Osteoblast (primary cell): ENCODE measurements at places on chromosomes 11 and 22. TPM values are rescaled to one million over a fixed set of nuclear protein-coding genes. Genes with fewer than 3 reads are reported as not detected.

DNA sequence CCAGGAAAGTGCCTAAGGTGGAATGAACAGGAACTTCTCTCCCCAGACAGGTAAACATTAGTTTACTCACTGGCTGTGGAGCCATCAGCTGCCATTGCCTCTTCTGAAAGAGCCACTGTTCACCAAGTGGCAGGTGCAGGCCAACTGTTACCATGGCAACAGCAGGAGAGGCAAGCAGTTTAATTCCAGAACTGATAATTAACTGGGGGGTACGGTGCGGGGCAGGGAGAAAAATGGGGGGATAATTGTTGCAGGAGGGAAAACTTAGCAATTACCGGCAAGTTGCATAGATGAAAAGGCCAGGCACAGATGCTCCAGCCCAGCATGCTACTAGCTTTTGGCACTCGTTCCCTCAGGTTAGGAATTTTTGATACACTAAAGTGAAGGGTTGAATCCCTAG lies 85.1 kb downstream of the TRIM44 start:
- DNase-seq, result no peak
- H3K27me3 ChIP-seq, result no peaks in the 10 kb centered on the region
- H3K27ac ChIP-seq, result no peak overlapping the region
- no peak overlapping the region for H3K4me3 ChIP-seq

- H3K27ac ChIP-seq, result no peak overlapping the region
- H3K4me3 ChIP-seq, result no peak overlapping the region
- no peaks in the 10 kb centered on the region for H3K27me3 ChIP-seq
- DNase-seq, result no peak
- H3K4me1 ChIP-seq, result peaks cover 4% of the 10 kb centered on the region
- H3K36me3 ChIP-seq, result no peaks in the 10 kb centered on the region
Measured at GRCh38 chr11:84890676-84891075, 736.5 kb downstream of the DLG2 start.

GRCh38 chr11:18050848-18051247 lies 4.8 kb upstream of the TPH1 start:
- H3K27ac ChIP-seq, result no peak overlapping the region
- no peaks in the 10 kb centered on the region for H3K4me1 ChIP-seq
- peaks cover 15% of the 10 kb centered on the region for H3K27me3 ChIP-seq
- DNase-seq, result no peak
- H3K36me3 ChIP-seq, result no peaks in the 10 kb centered on the region
- no peak overlapping the region for H3K4me3 ChIP-seq

The OR4D5 gene
- not detected in 2 replicates for total RNA-seq

The GLYATL2 gene
- total RNA-seq, result 1.1 and 1.8 TPM in 2 replicates

- H3K36me3 ChIP-seq, result no peaks in the 10 kb centered on the region
- no peak overlapping the region for H3K27ac ChIP-seq
- no peaks in the 10 kb centered on the region for H3K27me3 ChIP-seq
- peaks cover 38% of the 10 kb centered on the region for H3K4me1 ChIP-seq
- DNase-seq, result no peak
- H3K4me3 ChIP-seq, result no peak overlapping the region
Measured at GRCh38 chr11:111633756-111634362, 31.6 kb downstream of the SIK2 start.

The TSGA10IP gene
- total RNA-seq, result not detected in 2 replicates

DNA sequence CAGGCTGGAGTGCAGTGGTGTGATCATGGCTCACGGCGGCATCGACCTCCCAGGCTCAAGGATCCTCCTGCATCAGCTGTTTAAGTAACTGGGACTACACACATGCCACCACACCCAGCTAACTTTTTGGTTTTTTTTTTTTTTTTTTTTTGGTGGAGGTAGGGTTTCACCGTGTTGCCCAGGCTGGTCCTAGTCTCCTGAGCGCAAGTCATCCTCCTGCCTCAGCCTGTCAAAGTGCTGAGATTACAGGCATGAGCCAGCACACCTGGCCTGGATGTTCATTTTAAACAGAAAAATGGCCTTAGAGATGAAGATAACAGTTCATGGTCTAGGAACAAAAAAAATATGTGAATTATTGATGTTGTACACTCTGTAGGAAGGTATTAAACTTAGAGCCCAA lies 13.6 kb upstream of the SLC25A18 start:
- DNase-seq, result no peak
- H3K4me3 ChIP-seq, result no peak overlapping the region
- no peaks in the 10 kb centered on the region for H3K36me3 ChIP-seq
- no peaks in the 10 kb centered on the region for H3K4me1 ChIP-seq

DNA sequence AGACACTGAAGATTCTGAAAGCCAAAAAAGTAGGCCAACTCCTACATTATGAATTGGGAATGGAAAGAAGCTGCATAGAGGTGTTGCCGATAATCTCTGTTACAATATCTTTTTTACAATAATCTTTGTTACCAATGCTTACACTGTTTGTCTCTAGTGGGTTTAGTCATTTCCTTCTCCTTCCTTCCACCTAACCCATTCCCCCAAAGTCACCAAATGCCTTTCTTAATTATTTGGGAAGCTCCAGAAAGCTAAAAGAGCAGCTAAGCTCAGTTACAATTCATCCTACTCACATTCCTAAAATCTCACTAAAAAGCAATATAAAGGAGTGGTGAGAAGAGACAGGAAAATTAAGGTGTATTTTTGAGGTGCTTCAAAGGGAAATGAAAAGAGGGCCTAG lies 313.7 kb downstream of the SWAP70 start:
- peak; percentile 29 for DNase-seq
- H3K4me3 ChIP-seq, result no peak overlapping the region
- H3K36me3 ChIP-seq, result no peaks in the 10 kb centered on the region
- H3K4me1 ChIP-seq, result peaks cover 26% of the 10 kb centered on the region
- H3K27ac ChIP-seq, result no peak overlapping the region

- H3K4me3 ChIP-seq, result no peak overlapping the region
- no peaks in the 10 kb centered on the region for H3K36me3 ChIP-seq
- no peak overlapping the region for H3K27ac ChIP-seq
- no peaks in the 10 kb centered on the region for H3K27me3 ChIP-seq
- peak; percentile 45 for DNase-seq
Measured at GRCh38 chr11:64593156-64594105, 2.4 kb downstream of the SLC22A12 start.

The CTSW gene
- total RNA-seq, result not detected in 2 replicates

The CHRNA10 gene
- total RNA-seq, result 0.29 and 0.72 TPM in 2 replicates

The INS gene
- not detected in 2 replicates for total RNA-seq

The TMX2 gene
- 41.3 and 47.8 TPM in 2 replicates for total RNA-seq

The STIP1 gene
- 85.5 and 94.5 TPM in 2 replicates for total RNA-seq

The PLET1 gene
- total RNA-seq, result not detected in 2 replicates

DNA sequence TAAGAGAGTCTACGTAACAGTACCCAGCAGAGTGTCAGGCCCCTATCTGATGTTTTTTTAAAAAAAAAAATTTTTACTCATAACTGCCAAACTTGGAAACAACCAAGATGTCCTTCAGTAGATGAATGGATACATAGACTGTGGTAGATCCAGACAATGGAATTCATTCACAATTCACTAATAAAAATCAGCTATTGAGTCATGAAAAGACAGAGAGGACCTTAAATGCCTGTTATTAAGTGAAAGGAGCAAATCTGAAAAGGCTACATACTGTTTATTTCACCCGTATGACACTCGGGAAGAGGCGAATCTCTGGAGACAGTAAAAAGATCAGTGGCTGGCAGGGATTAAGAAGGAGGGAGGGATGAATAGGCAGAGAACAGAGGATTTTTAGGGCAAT lies 541.4 kb upstream of the TENM4 start:
- H3K36me3 ChIP-seq, result no peaks in the 10 kb centered on the region
- DNase-seq, result no peak
- no peak overlapping the region for H3K4me3 ChIP-seq
- H3K4me1 ChIP-seq, result no peaks in the 10 kb centered on the region
- H3K27ac ChIP-seq, result no peak overlapping the region
- no peaks in the 10 kb centered on the region for H3K27me3 ChIP-seq

DNA sequence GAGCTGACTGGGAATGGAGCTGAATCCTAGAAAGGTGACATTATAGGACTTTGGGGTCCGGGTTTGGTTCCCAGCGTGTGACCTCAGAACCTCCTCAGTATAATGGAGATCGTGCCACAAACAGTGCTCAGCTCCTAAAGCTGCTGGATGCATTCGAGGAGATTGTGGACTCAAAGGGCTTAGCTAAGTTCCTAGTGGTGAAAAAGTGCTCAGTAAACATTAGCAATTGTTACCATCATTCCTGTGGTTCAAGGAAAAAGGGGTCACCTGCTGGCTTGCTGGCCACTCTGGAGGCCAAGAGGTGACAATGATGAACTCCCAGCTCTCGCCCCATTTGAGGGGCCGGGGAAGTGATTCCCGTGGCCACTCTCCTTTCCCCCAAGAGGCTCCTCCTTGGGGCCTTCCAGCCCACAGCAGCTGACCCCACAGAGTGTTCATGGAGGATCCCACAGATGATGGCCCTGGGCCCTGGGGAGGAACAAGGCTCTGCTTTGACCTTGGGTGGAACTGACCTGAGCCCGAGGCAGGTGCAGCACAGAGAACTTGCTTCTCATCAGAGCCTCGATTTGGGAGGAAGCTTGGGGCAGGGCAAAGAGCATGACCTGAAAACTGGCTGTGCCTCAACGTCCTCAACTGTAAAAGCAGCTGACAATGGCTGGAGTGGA lies 40.1 kb downstream of the TRIM29 start:
- peaks cover 21% of the 10 kb centered on the region for H3K27me3 ChIP-seq
- H3K27ac ChIP-seq, result no peak overlapping the region
- no peak overlapping the region for H3K4me3 ChIP-seq
- no peaks in the 10 kb centered on the region for H3K36me3 ChIP-seq
- H3K4me1 ChIP-seq, result no peaks in the 10 kb centered on the region
